ENCODE measurements at places on chromosomes 16 and 17. TPM values are rescaled to one million over a fixed set of nuclear protein-coding genes. Genes with fewer than 3 reads are reported as not detected.
A peak's percentile ranks its signal among the peaks of the same experiment; 100 is the strongest.

Gene ITGAD
- polyA plus RNA-seq, result 1.1 TPM

Gene TMEM100
- 7.2 TPM for polyA plus RNA-seq

GRCh38 chr17:64157669-64158180 is 27.8 kb upstream of the ERN1 start:
- DNase-seq, result no peak

DNA sequence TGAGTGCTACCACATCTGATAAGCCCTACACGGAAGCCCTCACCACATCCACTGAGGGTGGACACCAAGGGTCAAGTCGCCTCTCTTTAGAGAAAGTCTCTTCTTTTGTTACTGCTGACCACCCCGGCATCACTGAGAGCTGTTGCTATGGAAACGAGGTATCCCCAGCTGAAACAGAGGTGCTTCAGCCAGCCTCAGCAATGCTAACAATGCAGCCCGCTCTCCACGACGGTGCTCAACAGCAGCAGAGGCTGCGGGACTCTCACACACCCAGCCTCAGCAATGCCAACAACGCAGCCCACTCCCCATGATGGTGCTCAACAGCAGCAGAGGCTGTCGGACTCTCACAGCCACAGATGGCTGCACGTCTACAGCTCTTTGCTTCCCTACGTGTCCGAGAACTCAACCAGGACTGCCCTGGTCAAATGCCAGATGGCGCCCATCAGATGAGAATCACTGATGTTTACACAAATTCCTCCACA is 41.4 kb downstream of the VPS53 start:
- no peak for DNase-seq

- peak; percentile 63 for DNase-seq
These were observed 13.0 kb upstream of the SPNS3 start for GRCh38 chr17:4420692-4421131.

DNA sequence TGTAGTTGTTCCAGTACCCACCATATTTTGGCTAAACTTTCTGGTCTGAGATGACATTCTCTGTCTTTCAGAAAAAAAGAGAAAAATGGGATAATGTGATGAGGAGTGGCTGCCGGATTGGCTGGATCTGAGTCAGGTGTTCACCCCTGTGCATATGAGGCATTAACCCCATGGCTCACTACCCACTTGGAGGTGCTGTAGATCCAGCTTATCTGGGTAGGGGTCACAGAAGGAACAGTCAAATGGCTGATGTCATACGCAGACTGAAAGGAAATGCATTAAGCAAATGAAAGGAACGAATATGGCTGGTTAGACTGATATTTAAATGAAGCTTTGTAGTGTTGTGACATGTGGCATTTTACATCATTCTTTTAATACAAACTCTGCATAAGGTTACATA is 17.3 kb downstream of the MAP2K6 start:
- DNase-seq, result no peak

- no peak for DNase-seq
These were observed 36.1 kb upstream of the ATP2C2 start for GRCh38 chr16:84331998-84332780.
